ENCODE measurements at places on chromosomes 12 and 14.

GRCh38 chr12:67477681-67478265, 170.8 kb upstream of the DYRK2 start:
- DNase-seq: no peak

GRCh38 chr14:25803386-25804018, 753.6 kb upstream of the STXBP6 start:
- no peak for DNase-seq

- peak; percentile 37 for DNase-seq
These were observed 25.2 kb downstream of the KRT8 start for GRCh38 chr12:52879394-52880351.

DNA sequence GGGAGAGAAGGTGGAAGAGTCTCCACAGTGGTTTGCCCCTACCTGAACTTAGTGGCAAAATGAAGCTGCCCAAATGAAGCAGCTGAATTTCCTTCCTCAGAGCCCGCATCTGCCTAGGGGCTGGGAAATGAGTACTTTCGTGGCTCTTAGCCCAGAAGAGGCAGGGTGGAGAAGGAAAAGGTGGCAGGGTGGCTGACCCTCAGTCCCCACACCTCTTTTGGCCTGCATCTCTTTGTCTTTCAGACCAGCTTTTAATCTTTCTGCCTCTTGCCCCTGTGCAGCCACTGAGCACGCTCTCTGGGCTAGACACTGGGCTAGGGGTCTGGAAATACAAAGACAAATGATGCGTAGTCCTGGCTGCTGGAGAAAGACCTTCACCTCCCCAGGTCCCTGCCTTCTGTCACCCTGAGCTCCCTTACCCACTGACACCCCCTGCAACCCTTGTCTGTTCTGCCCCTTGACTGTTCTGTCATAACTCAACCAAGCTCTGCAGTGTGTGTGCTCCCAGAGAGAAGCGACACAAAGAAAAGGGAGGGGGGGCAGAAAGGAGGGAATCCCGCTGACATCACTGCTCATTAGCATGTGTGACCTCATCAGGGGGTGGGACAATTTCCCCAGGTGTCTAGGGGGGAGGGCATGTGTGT, 371 bp upstream of the REM2 start:
- no peak for DNase-seq

GRCh38 chr14:89000007-89000942, 175.8 kb downstream of the TTC8 start:
- no peak for DNase-seq

DNA sequence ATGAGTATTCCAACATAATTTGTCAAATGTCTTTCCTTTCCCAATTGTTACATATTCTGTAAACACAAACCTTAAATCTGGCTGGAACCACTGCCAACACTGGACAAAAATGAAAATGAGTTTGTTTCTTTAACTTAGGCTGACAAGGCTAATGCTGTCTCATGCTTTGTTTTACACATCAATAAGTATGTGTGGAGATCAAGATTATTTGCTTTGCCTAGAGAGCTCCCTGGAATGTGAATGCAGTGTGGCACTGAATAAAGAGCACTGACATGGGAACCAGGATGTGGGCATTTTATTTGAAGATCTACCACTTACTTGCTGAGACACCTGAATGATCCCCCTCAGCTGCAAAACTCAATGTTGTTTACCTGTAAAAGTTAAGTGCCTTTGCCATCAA, 61.7 kb downstream of the RALGAPA1 start:
- no peak for DNase-seq

GRCh38 chr12:112590281-112590680, 171.5 kb downstream of the PTPN11 start:
- DNase-seq: no peak

Measured in stimulated activated CD4-positive, alpha-beta T cell treated with anti-CD3 and anti-CD28 coated beads, Interleukin-1b, Interleukin-23, amount 100 ng/mL, for 1 hour (primary cell).